Stimulated activated CD8-positive, alpha-beta memory T cell treated with anti-CD3 and anti-CD28 coated beads, Interleukin-7, amount 100 ng/mL, for 48 hours (primary cell): ENCODE measurements at places on chromosomes 16 and 17.

DNA sequence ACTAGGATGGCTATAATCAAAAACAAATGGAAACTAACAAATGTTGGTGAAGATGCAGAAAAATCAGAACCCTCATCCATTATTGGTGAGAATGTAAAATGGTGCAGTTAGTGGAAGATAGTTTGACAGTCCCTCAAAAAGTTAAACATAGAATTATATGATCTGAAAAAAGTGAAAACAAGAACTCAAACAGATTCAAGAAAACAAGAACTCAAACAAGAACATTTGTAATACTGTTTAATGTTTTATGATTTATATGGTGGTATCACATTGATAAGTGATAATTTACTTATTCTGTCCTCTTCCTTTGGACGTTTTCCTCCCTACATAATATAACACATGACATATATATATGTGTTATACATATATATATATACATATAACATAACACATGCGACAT lies 12.0 kb downstream of the USP31 start:
- no peak for DNase-seq

GRCh38 chr16:62240722-62241121 lies 204.5 kb upstream of the CDH8 start:
- no peak for DNase-seq

- no peak for DNase-seq
Measured at GRCh38 chr17:58231641-58232040, 6.7 kb upstream of the LPO start.

- peak; percentile 39 for DNase-seq
Measured at GRCh38 chr17:79393358-79394052, 217.3 kb downstream of the RBFOX3 start.

DNA sequence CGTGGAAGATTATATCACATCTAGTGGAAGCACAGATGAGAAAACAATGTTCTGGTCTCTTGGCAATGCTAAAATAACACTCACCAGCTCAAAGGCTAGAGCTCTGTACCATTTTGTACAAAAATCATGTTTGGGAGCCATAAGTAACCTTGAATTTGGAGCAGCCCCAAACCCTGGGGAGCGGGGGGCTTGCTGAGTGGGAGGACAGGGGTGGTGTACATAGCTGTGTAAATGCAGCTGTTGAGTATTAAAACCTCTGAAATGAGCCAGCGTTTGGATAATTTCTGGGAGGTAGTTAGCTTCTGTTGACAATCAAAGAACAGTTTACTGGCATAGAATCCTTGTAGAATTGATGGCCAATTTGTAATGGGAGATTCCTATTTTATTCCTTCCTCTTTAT lies 4.3 kb downstream of the MYH8 start:
- DNase-seq: no peak

- no peak for DNase-seq
Measured at GRCh38 chr17:33258296-33258695, 34.8 kb downstream of the ASIC2 start.

GRCh38 chr17:50697062-50697461 lies 10.7 kb downstream of the ANKRD40 start:
- DNase-seq: no peak

DNA sequence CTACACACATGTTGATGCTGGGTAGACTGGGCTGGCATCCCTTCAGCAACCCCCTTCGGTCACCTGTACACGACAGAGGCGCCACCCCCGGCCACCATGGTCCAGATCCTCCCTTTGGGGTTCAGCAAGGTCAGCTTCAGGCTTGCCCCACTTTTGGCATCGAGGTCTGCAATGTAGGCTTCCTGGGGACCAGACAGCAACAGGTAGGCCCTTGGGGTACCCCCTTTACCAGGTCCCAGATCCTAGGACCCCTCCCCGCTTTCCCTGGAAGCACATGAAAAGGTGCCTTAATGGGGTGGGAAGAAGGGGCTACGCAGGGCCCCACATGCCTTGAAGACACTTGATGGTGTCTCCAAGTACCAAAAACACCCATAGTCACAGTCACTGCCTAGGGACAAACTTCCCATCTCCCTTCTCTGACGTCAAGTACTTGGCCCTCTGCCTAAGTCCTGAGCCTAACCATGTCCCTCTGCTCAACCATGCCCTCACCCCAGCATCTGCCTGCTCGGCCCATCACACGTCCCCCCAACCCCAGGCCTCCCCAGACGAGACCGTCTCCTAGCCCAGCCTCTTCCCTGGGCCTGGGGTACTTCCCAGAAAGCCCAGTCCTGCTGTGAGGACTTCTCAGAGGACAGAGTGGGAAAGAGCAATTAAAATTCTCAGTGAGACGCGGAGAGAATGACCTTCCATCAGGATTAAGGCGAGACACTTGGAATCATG lies 12.1 kb downstream of the ACLY start:
- DNase-seq: no peak

DNA sequence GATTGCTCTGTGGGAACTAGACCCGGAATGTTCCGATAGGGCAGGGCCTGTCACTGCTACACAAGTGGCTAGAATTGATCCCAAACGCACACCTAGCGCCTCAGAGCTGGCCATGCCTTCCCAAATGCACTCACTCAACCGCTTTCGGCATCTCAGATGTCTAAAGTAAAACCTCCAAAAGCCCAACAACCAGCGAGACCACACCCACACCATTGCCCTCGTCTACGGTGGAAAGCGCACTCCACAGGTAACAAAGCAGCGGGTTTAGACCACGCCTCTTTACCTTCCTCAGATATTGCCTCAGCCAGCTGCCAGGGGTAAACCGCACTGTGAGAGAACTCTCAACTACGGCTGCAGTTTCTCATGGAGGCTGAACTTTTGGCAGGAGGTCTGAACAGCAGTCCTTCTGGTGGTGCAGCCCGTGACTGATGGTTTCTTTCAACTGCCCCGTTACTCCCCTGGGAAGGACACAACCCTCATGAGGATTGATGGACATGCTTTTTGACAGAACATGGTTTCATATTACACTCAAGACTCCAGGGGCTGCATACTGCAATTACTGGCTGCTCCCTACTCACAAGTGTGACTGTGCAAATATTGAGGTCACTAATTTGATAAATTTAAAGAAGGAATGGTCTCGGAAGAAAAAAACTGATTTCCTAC lies 34.5 kb downstream of the USP7 start:
- DNase-seq: no peak

DNA sequence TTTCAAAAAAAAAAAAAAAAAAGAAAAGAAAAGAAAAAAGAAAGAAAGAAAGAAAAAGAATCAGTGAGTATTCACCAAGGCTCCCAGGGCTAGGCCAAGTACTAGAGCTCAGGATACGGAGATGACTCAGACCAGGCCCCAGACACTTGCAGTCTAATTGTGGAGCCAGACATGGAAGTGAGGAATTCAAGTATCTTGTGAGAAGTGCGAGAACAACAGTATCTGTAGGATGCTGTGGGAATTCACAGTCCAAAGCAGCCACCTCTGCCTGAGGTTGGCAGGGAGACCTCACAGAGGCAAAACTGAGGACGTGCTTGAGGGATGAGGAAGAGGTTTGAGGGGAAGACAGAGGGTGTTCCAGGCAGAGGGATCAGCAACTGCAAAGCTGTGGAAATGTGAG lies 14.0 kb upstream of the ALDOA start:
- DNase-seq: no peak

DNA sequence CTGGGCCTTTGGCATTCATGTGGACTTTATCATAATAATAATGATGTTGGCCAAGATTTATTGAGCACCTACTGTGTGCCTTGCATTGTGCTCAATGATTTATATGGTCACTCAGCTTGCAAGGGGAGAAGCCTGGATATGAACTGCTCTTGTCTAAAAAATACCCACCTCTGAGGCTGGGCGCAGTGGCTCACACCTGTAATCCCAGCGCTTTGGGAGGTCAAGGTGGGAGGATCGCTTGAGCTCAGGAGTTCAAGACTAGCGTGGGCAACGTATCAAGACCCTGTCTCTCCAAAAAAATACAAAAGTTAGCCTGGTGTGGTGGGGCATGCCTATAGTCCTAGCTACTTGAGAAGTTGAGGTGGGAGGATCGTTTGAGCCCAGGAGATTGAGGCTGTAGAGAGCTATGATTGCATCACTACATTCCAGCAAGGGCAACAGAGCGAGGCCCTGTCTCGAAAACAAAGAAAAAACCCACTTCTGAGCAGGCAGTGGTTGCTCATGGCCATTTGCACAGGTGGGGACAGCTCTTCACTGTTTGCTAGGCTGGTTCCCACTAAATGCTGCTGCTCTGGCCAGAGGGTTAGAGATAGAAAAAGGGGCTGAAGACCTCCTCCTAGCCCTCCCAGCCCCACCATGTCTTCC lies 4.3 kb upstream of the ADGRG1 start:
- no peak for DNase-seq

DNA sequence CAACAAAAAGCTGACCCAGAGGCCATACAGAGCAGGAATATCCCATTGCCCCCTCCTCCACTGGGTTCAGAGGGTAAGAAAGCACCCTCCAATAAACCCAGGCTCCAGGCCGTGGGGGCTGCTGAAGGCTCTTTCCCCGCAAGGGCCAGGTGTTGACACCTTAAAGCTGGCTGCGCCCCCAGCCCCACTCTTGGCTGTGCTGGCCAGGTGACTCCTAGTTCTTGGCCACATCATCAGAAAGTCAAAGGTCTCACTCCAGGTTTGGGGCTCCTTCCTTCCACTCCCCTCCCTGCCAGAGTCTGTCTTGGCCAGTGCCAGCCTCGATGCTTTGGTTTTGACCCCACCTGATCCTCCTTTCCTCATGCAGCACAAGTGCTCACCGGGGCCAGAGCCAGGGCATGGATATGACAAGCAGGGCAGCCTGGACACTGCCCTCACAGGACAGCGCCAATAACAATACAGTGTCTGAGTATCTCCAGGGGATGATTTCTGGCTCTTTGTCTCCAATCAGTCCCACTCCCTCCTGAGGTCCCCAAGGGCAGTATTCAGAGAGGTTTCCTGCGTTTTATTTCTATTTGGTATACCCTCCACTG lies 8.2 kb downstream of the SLC46A1 start:
- no peak for DNase-seq

- DNase-seq: no peak
Measured at GRCh38 chr17:9406046-9406606, 169.5 kb downstream of the STX8 start.

DNA sequence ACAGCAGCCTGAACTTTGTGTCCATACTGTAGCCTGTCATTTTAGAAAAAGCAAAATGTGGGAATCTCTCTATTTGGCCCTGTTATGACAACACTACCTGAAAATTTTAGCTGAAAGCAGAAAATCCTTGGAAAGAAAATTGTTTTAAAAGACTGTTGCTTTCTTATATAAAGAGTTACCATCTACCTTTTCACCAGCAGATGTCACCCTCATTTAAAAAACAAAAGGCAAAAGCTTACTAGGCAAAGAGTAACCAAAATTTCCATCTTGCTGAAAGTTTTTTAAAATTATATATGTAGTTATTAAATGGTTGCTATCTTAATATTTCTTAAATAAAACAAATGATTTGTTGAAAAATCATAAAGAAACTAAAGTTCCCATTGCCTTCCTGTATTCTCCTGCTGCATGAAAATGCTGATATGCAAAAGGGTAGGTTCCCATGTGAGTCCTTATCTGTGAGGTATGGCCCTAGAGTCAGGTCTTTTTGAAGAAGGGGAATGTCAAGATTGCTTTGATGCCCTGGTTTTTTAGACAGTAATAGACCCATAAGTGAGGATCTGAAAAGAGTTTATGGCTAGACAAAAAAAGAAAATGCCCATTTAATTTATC lies 61.0 kb downstream of the TNRC6C start:
- no peak for DNase-seq

- no peak for DNase-seq
Measured at GRCh38 chr17:63646488-63646806, 24.2 kb downstream of the MAP3K3 start.

GRCh38 chr17:79576333-79576732 lies 34.5 kb downstream of the RBFOX3 start:
- no peak for DNase-seq

GRCh38 chr16:82829301-82829700 lies 202.5 kb downstream of the CDH13 start:
- no peak for DNase-seq

- DNase-seq: no peak
Measured at GRCh38 chr16:11799509-11800381, 2.7 kb upstream of the ZC3H7A start.

DNA sequence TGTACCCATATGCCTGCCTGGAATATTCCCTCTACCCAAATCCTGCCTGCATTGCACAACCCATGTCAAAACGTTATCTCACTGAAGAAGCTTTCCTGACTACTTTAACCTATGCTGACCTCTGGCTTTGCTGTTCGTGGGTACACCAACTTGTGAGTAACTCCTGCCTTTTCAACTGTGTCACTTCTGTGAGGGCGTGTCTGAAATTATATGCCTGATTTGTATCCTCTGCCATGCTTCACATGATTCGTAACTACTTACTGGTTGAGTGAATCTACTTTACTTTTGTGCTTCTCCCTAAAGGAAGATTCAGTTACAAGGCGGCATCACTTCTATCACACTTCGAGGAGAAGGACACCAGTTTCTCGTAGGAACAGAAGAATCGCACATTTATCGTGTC lies 33.3 kb upstream of the USP43 start:
- DNase-seq: no peak

- no peak for DNase-seq
Measured at GRCh38 chr17:52158450-52159042, at the start of gene CA10. TSS of gene CA10 (minus strand) at chr17:52158714.

DNA sequence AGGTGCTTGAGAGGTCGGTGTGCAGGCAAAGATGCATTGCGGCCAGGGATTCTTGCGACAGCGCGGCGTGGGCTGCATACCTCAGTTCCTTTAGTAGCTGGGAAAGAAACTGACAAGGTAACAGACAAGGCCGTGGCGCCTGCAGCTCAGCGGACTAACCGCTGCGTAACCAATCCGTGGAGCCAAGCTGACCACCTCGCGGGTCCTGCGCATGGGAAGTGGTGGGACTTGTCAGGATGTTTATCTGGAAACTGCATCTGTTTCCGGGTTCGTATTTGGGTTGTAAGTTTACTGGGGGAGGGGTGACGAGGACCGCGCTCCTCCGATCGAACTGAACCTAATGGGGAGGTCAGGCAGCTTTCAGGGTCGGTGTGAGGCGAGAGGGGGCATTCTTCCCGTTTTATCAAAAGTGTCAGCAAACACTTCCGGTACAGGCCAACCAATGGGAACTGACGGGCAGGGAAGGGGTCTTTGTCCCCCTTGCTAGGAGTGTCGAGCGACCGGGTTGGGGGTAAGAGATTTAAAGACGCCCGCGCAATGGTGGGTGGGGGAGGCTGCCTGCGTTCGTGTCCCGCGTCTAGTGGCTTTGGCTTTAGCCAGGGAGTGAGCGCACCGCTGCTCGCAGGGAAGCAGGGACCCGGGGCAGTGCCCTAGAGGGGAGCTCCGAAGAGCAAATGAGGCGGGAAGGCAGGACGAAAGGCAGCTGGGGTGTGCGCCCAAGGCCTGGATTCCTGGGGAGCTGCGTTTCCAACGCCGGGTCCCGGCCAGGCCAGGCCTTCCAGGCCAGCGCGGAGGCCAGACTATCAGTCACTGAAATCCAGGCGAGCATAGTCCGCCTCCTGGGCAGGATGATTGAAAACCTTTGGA lies 7.0 kb downstream of the IRX6 start:
- no peak for DNase-seq

DNA sequence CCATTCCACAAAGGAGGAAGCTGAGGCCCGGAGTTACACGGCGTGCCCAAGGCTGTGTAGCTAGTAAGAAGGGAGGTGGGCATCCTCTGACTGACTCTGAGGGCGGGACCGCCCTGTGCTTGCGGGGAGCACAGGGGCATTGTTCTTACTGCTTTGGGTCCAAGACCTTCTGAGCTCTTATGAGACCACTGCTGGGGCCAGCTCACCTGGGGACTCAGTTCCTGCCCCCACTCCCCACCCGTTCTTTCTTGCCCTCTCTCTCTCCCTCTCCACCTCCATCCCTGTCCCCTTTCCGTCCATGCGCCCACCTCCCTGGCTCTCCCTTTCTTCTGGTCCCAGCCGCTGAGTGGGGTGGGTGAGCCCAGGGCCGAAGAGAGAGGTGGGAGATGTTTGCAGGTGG lies 19.6 kb downstream of the CCR7 start:
- DNase-seq: no peak

- DNase-seq: no peak
Measured at GRCh38 chr17:40914075-40914855, 23.2 kb downstream of the KRT23 start.
